ENCODE measurements at places on chromosomes 2 and 18.

DNA sequence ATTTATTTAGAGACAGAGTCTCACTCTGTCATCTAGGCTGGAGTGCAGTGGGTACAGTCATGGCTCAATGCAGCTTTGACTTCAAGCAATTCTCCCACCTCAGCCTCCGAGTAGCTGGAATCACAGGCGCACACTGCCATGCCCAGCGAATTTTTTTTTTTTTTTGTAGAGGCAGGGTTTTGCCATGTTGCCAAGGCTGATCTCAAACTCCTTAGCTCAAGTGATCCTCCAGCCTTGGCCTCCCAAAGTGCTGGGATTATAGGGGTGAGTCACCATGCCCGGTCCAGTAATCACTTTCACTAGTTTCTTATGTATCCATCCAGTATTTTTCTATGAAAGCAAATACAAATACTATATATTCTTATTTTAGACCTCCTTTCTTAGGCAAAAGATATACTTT is 24.0 kb downstream of the PRKAG3 start:
- no peak for DNase-seq

- DNase-seq: no peak
Observed at GRCh38 chr18:59742325-59743111, 45.3 kb upstream of the CCBE1 start.

DNA sequence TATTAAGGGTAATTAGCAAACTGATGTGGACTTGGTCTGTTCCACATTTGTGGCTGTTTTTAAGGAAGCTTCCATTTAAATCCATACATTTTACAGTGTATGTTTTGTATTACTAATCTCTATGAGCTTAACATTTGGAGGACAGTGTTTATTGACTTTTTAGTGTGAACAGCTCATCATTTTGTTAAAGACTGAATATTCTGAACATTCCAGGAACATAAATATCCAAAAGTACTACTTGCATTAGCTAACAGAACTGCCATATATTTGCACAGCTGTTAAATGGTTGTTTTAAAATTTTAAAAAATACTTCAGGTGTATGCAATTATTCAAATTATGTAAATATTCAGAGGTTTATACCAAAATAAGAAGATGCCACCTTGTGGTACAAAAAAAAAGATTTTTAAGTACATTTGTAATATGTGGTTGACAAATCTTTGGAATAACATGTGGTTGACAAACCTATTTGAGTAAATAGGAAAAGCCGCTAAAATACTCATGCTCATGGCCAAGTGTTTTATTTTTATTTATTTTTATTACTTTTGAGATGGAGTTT is 439.7 kb upstream of the FANCL start:
- no peak for DNase-seq

- no peak for DNase-seq
Observed at GRCh38 chr2:16478434-16479210, 187.0 kb downstream of the CYRIA start.

DNA sequence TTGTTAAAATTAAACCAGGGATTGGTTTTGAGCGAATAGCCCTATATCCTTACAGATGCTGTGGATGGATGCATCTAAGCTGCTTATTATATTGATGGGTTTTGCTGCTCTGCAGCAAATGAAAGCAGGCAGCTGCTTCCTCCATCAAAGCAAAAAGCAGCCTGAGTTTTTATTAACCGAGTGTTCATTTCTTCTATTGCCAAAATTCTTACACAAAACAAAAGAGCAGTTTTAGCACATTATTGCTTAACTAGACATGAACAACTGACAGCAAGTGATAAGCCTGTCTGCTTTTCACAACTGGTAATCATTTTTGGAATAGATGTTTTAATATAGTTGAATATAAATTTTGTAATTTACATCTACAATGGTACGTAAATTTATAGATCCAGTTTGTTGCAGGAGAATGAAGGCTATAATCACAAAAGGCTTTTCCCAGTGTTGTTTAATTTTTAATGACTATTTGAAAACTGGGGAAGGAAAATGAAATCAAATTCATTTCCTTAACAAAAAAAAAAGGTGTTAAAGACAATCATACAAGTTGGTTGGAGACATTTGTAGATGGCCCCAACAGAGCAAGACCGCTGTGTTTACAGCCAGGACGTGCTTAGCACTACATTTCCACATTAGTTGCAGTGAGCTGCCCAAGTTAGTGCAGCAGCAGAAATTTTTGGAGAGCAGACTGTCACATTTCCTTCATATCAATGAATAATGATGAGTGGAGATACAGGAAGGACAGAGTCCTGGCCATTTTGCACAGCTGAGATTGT is 253.6 kb upstream of the SIX3 start:
- no peak for DNase-seq
